ENCODE measurements at places on chromosomes 13 and 19. TPM values are rescaled to one million over a fixed set of nuclear protein-coding genes. Genes with fewer than 3 reads are reported as not detected.

LRG1 gene
- not detected for total RNA-seq

SLC8A2 gene
- total RNA-seq = not detected

ATCAY gene
- not detected for total RNA-seq

DNA sequence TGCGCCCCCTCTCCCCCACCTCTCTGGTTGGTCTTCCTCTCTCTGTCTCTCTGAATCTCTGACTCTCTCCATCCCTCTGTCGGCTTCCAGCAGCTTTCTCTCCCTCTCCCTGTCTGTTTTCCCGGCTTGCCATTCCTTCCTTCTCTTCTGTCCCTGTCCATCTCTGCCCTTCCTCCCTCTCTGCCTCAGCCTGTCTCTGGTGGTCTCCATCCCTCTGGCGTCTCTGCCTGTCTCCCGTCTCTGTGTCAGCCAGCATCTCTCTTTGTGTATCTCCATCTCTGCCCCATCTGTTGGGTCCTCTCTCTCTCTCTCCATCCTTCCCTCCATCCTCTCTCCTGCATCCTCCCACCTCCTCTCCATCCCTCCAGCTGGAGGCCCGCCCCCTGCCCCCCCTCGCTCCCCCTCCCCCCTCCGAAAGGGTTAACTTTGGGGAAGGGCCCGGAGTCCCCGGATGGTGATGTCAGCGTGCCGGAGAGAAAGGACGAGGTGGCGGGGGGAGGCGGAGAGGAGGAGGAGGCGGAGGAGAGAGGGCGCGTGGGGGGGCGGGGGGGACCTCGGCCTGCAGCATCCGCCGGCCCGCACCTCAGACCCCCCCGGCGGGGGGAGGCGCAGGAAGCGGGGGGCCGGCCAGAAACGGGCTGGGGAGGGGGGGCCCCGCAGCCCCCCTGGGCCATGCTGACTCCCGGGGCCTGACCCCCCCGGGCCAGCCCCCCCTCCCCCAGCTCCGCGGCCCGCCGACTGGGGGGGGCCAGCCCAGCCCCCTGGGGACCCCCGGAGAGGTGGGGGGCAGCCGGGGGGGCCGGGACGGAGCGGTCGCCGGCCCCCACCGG lies at the start of gene BRSK1:
TSS of gene BRSK1 (plus strand) at position 450 of the 830 bp plus-strand sequence. CDS start 446 bp downstream, outside the sequence.
- DNase-seq = no peak

GRCh38 chr19:2822846-2823245 lies 3.2 kb downstream of the ZNF554 start:
- no peak for DNase-seq

DNA sequence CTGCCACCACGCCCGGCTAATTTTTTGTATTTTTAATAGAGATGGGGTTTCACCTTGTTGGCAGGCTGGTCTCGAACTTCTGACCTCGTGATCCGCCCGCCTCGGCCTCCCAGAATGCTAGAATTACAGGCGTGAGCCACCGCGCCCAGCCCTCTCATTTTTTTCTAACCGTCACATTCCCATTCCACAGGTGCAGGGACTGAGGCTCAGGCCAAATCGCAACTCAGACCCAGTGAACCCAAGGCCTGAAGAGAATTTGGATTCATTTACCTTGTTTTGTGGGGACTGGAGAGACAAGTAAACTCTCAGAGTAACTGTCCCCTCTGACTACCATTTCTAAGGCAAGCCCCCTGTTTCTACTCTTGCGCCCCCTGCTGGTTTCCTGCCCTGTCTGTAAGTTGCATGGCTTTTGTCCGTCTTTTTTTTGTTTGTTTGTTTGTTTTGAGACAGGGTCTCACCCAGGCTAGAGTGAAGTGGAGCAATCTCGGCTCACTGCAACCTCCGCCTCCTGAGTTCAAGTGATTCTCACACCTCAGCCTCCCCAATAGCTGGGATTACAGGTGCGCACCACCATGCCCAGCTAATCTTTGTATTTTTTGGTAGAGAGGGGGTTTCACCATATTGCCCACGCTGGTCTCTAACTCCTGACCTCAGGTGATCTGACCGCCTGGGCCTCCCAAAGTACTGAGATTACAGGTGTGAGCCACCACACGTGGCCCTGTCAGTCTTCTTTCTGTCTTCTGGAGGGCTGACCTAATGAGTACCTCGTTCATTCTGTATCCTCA lies 2.3 kb upstream of the STRN4 start:
- DNase-seq = no peak

GRCh38 chr13:88142653-88143052 lies 471.5 kb downstream of the SLITRK5 start:
- DNase-seq = no peak

GRCh38 chr13:73397496-73398305 lies 338.9 kb downstream of the KLF5 start:
- no peak for DNase-seq

DNA sequence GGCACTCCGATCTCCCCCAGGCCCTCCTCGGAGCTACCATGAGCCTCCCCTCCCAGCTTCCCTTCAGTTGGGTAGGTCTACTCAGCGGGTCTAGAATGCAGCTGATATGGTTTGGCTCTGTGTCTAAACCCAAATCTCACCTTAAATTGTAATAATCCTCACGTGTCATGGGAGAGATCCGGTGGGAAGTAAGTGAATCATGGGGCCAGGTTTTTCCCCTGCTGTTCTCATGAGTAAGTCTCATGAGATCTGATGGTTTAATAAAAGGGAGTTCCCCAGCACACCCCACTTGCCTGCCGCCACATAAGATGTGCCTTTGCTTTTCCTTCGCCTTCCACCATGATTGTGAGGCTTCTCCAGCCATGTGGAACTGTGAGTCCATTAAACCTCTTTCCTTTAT lies 14.5 kb upstream of the DOCK9 start:
- no peak for DNase-seq

DNA sequence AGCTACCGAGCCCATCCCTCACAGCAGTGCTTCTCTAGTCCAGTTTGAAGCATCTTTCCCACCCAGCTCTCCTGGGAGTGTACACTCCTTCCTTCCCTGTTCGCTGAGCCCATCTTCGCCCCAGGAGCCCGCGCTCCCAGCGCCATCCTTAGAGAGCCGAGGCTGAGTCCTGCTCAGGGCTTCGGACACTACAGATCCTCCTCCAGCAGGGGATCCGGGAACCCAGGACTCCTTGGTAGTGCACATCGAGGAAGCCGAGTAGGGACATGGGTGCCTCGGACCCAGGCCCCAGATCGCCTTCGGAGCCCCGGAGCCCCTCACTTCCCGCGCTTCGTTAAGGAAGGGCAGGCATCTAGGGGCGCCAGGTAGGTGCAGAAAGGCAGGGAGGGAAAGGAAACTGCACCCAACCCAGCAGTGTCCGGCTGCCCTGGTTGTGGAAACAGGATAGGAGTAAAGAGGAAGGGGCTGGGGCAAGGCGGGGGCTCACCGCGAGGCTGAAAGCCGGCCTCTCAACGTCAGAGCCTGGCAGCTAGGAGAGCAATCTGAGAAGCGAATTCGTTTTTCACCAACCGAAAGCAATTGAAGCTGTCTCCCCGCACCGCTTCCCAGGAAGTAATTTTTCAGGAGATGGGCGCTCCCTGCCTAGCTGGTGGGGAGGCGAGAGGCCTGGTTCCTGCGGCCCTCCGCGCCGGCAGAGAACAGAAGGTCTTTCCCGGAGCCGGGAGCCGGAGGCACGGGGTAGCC lies 1.0 kb downstream of the PDX1 start:
- DNase-seq = no peak

- no peak for DNase-seq
Observed at GRCh38 chr19:6045108-6045507, 65.2 kb downstream of the RFX2 start.

DNA sequence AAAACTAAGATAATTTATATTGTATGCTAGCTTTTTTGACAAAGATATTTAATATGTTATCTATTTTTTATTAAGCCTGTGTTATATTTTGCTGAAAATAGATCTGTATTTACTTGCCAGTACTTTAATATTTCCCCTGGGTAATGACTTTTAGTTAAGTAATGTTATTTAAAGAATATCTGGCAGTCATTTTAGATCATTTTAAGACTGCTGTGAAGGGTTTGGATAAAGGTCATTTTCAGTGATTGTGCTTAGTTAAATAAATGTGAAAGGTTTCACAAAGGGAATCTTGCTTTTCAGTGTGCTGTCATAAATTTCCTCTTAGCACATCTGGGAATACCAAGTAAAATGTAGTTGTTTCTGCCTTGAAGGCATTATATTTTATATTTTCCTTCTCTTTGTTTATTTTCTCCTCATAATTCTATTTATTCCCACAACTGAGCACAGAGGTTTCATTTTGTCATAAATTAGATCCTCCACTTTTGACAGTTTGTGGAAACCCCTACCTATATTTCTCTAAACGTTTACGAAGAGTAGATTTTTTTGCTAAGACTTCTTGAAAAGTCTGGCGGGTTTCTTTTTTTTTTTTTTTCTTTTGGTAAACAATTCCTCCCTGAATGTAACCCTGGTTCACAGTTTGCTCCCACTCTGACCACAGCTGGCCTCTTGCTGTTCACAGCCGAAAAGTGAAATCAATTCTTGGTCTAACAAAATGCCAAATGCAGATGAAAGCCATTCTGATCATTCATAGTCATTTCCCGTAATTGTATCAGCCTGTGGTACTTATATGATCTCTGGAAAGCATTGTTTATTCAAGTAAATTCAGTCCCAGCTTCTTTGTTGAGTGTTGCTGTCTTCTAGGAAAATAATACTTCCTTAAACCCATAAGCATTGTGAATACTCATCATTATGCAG lies 87.8 kb downstream of the MAB21L1 start:
- no peak for DNase-seq

Data from Caki2 (cell line).